ENCODE measurements at places on chromosomes 7 and 10.

- DNase-seq: no peak
These were observed 432.9 kb downstream of the DNAJB6 start for GRCh38 chr7:157769526-157770215.

DNA sequence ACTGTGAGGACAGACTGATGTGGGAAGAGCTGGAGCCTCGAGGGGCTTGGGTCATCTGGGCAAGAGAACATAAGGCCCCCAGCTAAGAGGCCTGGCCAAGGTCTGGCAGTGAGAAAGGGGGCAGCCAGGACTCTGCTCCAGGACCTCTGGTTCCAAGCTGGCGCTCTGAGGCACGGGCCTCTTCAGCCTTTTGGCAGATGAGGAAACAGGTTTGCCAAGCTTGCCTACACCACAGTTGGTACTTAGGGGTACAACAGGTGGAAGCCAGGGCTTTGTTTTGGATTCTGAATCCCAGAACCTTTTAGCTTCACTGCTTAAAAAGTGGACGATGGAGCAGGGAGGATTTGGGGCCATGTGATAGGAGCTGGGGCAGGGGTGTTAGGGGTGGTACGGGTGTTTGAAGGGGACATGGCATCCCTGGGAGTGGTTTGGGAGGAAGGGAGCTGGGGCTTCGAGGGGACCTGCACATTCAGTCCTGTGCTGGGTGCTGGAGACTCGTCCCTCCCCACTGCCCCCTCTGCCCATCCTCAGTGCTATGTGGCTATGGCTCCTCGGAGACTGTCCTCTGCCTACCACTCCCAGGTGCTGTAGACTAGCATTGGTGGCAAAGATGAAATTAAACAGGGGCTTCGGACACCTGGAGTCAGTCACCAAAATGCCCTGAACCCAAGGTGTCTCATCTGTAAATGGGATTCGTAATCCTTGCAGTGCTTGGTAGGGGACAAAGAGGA is 30.3 kb downstream of the ZNF775 start:
- no peak for DNase-seq

DNA sequence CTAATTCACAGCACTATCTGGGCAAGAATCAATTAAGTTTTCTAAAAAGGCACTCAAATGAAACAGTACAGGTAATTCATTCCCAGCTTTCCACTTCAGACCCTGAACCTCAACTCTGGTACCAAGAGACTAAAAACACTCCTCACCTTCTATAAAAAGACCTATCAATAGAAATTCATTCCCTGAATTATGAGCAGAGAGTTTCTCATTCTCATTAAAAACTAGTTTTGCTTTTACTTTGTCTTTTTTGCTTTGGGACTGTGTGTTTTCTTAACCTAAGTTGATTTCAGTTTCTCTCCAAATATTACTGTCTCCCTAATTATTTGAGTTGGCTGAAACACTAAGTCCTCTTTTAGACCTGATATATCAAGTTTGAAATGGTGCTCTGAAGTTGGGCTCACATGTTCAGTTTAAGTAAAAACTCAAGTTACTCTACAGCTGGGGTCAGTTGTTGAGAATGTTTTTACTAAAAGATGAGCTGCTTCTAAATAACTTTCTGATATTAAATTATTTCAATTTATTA is 189.5 kb downstream of the JAZF1 start:
- no peak for DNase-seq

DNA sequence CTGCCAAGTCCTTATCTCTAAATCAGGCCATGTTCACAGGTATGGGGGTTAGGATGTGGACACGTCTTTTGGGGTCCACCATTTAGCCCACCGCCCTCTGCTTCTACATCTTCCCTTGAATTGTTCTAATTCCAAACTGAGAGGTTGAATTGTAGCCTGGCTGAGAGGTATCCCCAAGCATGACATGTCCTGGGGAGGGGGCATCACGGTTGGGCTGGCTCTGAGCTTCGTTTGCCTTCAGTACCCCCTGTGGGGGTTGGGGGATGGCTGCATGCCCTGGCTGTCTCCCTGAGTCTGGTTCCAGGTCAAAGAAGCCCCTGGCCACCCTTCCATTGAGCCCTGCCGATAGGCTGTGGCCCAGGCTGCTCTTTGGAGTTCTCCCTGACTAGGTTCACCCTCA is 204.6 kb downstream of the GLRX3 start:
- no peak for DNase-seq

- no peak for DNase-seq
These were observed 40.6 kb downstream of the TMEM60 start for GRCh38 chr7:77757589-77757988.

GRCh38 chr10:71737001-71737833 is 17.6 kb upstream of the C10orf105 start:
- DNase-seq: no peak

GRCh38 chr10:82190432-82191260 is 315.7 kb downstream of the NRG3 start:
- no peak for DNase-seq

DNA sequence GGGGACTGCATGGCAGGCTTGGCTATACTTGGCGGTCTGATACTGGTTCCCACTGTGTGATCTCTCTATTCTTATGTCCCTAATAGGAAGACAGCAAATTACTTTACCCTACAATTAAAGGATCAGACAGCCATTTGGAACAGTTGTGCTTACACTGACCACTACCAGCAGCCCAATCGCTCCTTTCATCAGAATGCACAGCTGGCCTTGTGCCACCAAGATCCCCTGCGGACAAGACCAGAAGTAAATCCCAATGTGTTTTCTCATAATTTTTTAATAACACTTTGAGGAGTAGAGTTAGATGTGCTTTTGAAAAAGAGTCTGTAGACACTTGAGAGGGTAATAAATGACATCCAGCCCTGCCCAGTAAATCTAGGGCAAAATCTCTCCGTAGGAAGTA is 297.2 kb upstream of the ZNF32 start:
- DNase-seq: no peak

All from foreskin fibroblast (primary cell).